ENCODE measurements at places on chromosomes 1 and 21.
A peak's percentile ranks its signal among the peaks of the same experiment; 100 is the strongest.

- no peak for DNase-seq
These were observed 11.2 kb downstream of the RPL5 start for GRCh38 chr1:92843046-92843423.

GRCh38 chr1:12387641-12388040 lies 157.8 kb downstream of the VPS13D start:
- peak; percentile 19 for DNase-seq

GRCh38 chr1:168803806-168804510 lies 75.0 kb upstream of the DPT start:
- DNase-seq: no peak

DNA sequence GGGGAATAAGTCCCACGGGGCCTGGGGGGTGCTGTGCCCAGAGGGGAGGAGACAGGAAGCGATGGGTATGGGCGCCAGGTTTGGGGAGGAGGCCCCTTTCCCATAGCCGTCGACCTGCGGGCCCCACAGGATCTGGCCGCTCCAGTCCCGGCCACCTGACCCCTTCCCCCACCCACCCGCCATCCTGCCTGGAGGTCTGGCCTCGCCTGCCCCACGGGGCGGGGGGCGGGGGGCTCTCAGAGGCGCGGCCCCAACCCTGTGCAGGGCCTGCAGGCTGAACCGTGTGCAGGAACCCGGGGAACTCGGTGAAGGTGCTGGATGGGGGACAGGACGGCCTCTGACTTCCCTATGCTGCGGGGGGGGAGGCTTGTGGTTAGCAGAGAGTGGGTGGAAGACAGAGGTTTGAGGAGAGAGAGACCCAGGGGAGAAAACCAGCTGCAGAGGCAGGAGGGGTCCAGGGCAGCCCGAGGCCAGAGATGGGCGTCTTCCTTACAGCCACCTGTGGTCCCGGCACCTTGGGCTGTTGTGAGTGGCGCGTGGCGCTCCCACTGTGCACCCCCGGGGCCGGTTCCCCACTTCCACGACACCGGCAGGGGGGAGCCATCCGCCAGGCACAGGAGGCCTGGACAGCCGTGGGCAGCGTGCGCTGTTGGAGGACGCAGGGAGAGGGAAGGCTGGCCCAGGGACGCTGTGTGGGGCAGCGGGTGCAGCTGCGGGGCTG lies 2.5 kb upstream of the TNFRSF18 start:
- DNase-seq: peak; percentile 26

GRCh38 chr1:112460615-112461014 lies 48.1 kb upstream of the WNT2B start:
- no peak for DNase-seq

- peak; percentile 8 for DNase-seq
These were observed 8.4 kb upstream of the IVNS1ABP start for GRCh38 chr1:185325413-185325812.

DNA sequence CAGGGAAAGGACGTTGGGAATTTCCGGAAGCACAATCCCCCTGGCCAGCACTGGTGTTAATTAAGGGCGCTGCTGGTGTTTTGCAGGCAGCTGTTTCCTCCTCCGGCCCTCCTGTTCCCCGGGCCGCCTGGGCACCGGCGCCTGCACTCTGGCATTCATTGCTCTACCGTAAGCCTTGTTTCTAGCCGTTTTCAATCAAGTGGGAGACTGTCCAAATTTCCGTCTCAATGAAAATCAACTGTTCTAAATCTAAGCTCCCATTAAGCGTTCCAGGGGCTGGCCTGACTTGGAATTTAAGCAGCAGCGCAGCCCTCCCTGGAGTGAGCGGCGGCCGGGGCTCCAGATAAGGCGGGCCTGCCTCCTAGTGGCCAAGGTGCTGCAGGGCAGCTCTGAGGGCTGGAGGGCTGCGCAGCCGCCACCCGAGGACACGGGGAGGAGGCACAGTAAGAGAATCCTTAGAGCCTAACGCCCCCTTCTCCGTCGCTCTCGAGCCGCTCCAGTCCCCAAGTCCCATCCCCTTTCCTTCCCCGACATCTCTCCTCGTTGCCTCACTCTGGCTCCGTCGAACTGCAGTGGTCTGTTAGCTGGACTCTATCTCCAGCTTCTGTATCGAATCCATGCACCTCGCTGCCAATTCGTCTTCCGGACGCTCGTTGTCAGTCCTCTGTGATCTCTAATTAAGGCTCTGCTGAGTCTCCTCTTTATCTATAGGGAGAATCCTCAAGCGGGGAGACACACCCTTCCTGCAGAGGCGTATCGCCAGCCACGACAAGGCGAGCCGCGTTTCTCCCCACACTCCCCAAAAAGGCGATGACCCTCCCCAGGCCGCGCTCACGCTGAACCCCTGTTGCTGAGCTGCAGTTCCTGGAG lies 57.8 kb upstream of the LRRC8D start:
- peak; percentile 76 for DNase-seq

GRCh38 chr1:38326856-38327255 lies 280.3 kb upstream of the POU3F1 start:
- no peak for DNase-seq

DNA sequence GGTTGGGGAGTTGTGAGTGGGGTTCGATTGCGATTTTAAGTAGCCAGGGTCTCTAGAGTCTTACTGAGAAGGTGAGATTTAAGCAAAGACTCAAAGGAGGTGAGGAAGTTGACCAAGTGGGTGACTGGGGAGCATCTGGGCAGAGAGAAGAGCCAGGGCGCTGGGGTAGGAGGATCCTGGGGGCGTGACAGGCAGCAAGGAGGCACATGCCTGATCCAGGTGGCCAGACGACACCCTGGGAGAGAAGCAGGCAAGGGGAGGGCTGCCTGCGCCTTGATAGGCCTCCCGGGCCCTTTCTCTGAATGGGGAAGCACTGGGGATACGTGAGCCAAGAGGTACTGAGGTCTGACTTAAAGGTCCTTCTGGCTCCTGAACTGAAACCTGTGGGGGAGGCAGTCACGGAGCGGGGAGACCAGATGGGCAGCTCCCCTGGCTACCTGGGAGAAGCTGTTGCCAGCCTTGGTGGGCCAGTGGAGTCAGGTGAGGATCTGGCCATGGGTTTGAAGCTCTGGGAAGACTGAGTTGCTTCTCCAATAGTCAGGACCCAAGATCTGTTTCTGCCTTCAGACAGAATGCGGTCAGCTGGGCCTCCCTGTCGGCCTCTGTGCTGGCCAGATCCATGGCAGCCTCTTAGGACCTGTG lies 5.4 kb downstream of the ZBTB48 start:
- peak; percentile 25 for DNase-seq

DNA sequence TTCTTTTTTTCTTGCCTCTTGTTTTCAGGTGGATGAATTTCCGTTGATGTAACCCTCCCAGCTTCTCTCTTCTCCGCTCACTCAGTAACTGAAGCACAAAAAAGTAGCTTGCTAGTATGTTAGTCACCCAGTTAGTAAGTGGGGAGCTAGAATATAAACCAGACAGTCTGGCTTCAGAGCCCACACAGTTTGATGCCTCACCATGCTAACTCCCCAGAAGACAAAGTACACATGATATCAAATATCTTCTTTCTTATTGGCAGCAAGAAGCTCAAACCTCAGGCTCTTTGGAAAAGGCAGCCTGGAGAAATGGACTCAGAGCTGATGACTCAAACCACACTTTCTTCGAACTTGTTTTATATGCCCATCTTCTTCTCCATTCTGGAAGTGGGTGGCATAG lies 187.5 kb upstream of the PLXNA2 start:
- DNase-seq: no peak

DNA sequence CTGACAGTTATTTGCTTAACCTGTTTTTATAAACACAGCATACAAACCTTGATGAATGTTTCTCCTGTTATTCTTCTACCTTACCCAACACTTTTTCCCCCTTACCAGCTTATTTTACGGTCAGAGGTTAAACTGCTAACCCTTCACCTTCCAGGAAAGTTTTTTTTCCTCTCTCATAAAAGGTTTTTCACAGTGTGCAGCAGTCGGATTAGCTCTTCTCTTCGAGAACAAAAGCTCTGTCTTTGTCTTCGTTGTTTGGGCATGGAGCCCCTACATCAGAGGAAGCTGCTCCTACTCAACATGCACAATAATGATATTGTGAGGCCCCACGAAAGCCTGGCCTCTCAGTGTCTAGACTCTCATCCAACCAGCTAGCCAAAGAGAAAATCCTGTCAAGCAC lies 42.0 kb downstream of the DENND1B start:
- no peak for DNase-seq

GRCh38 chr1:221302357-221302756 lies 423.1 kb downstream of the HLX start:
- no peak for DNase-seq

GRCh38 chr1:11324567-11325165 lies 51.7 kb downstream of the UBIAD1 start:
- peak; percentile 48 for DNase-seq

GRCh38 chr1:105485207-105485606 lies 1571.3 kb upstream of the PRMT6 start:
- no peak for DNase-seq

DNA sequence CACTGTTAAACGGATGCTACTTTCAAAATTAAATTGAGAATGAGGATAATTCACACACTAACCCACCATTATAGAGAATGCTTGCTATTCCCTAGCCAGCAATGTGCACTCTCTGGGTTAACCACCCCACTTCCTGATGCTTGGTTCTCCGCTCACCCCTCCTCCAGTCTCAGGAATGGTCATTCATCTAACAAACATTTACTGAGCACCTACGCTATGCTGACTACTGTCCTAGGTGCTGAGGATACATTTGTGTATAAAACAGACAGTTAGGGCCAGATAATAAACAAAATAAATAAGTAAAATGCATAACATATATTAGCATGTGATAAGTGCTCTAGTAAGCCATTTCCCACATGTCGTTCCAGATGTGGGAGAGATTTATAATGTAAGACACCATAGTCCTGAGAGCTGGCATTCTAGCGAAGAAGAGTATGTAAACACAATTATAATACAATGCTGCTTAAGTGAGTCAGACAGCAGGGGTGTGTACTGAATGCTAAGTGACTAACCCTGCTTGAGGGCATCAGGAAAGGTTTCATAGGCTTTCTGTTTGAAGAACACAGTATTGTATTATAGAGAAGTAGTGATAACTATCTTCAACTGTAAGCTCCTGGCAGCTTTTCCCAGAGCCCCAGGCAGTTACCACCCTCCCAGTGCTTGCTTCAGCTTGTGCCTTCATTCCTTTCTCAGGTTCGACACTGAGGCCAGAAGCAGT lies 126.7 kb upstream of the CACHD1 start:
- no peak for DNase-seq

GRCh38 chr1:152928671-152929070 lies 18.3 kb upstream of the SPRR5 start:
- DNase-seq: no peak

- DNase-seq: no peak
These were observed 82.1 kb downstream of the OLFM3 start for GRCh38 chr1:101914473-101915242.

- DNase-seq: peak; percentile 86
These were observed at the start of gene ANKRD65 for GRCh38 chr1:1421147-1421906. Gene ANKRD65 (minus strand): TSS chr1:1421276. CDS start chr1:1421005, 271 bp downstream.

GRCh38 chr1:22654692-22655091 lies 1.7 kb downstream of the C1QB start:
- DNase-seq: no peak

DNA sequence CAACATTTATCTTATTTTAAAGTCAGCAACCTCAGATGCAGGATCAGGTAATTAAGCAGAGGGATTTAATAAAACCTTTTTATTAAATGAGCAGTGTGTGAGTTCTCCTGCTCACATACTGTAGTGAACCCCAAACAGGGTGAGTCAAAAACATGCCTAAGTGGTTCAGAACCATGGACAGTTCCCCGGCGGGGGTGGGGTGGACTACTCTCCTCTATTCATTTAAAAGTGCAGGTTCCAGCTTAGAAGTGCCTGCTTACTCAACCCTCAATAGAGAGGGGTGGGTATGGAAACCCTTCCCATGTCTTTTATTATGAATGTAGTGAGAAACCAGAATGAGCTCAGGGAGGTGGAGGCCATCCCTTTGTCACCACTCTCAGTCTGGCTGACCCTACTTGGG lies 397.9 kb downstream of the HHAT start:
- no peak for DNase-seq

GRCh38 chr1:165738794-165739193 lies 29.9 kb downstream of the TMCO1 start:
- DNase-seq: no peak

DNA sequence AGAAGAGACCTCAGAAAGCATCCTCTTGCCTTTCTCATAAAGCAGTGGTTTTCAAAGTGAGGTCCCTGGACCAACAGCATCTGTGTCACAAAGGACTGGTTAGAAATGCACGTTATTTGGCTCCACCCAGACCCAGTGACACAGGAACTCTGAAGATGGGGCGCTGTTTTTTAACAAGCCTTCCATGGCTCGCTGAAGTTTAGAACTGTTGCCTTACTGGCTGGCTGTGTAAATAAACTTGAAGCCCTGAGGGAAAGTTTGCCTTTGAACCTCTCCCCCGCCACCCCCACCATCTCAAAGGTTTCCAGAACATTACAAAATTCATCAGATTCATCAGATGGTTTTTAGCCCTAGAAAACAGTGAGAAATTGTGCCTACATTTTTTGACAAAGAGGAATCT lies 21.8 kb upstream of the IKBKE start:
- no peak for DNase-seq

DNA sequence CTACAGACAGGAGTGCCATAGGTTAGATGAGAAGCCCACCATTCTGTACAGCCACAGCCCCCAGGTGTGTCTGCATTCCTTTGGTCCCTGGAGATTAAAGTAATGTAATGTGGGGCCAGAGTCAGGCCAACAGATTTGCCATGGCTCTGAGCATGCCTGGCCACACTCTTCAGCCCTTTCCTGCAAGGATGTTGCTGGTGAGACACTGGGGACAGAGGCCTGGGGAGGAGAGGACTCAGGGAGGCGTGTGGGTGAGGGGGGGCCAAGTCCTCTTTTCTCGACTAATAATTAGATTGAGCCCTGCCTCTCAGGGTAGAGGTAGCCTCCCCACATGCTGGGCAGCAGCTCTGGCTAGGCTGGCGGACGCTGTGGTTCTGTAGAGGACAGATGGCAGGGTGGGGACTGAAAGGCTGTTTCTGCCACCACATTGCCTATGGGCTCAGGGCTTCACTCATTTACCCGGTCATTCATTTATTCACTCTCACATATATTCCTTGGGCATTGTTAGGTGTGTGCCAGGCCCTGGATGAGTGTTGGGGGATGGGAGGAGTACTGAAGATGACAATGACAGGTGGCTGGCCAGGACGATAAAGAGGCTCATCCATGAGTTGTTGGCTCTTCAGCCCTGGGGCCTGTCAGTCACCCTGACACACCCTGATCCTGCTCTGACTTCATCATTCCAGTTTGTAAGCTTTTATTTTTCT lies 7.1 kb upstream of the PRCC start:
- DNase-seq: peak; percentile 11

DNA sequence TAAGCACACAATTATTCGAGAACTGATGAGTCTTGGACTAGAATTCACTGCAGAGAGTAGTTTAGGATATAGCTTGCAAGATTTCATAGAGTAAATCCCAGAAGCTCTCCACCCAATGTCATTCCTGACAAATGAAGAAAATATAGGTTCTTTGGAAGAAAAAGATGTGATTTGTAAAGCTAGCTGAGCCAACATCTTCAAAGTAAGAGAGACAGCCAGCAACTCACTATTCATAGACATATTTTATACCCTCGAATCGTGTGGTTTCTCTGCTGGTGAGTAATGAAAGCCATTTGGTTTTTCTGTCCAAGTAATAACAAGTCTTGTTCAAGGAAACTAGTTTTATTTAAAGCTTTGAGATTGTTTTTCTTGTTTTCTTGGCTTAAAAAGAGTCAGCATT lies 165.7 kb upstream of the SYT6 start:
- no peak for DNase-seq
